Activated CD4-positive, alpha-beta T cell treated with anti-CD3 and anti-CD28 coated beads for 1 hour (primary cell): ENCODE measurements at places on chromosomes 7 and 10.

DNA sequence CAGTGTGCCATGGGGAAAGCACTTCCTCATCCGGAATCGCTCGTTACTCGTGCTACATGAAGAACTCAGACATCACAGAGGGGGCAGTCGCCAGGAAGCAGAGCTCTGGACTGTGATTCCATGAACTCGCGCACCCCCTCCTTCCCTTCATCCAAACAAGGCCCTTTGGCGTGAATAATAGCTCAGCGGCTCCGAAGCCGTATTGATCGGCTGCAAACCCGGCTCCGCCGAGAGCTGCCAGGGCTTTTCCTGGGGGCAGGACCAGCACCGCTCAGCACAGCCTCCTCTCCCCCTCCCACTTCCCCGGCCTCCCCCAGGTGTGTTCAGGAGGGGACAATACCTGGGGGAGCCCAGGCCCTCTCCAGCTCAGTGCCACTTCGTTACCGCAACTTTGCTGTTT, 129.0 kb upstream of the TCF7L2 start:
- no peak for DNase-seq

- DNase-seq = no peak
Measured at GRCh38 chr7:151099486-151100211, 13.4 kb downstream of the AGAP3 start.

DNA sequence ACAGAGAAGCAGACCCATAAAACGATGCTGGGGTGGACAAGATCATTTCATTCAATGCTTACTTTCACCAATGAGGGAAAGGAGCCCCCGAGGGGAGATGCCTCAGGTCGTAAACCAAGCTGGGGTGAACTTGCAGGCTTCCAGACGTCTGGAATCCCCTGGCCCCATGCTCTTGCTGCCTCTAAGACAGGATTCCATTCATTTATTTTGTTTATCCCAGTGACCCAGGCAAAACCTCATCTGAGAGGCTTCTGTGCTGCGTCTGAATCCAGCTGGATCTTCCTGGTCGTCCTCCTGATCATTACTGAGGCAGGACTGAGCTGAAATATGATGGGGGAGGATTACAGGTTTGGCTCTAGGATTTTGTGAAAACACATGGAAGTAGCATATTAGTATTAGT, 182.9 kb downstream of the MYOF start:
- no peak for DNase-seq

DNA sequence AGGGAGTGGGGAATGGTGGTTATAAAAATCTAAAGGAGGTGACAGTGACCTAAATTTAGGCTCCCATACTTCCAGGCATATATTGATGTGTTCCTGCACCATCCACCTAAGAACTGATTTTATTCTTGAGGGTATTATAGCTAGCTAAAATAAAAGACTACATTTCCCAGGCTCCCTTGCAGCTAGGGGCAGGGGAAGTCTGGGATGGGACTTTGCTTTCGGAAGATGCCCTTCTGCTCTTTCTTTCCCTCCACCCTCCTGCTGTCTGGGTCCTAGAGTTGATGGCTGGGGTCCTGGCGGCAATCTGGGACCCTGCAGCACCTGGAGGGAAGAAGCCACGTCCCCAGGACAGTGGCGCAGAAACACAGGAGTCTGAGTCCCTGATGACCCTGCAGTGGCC, 53.8 kb upstream of the SAMD8 start:
- no peak for DNase-seq

- peak; percentile 62 for DNase-seq
Measured at GRCh38 chr10:91298224-91298871, 77.9 kb downstream of the PCGF5 start.

- DNase-seq = no peak
Measured at GRCh38 chr10:22259280-22259679, 41.5 kb upstream of the EBLN1 start.

GRCh38 chr10:66350622-66351399, 575.0 kb upstream of the LRRTM3 start:
- no peak for DNase-seq

DNA sequence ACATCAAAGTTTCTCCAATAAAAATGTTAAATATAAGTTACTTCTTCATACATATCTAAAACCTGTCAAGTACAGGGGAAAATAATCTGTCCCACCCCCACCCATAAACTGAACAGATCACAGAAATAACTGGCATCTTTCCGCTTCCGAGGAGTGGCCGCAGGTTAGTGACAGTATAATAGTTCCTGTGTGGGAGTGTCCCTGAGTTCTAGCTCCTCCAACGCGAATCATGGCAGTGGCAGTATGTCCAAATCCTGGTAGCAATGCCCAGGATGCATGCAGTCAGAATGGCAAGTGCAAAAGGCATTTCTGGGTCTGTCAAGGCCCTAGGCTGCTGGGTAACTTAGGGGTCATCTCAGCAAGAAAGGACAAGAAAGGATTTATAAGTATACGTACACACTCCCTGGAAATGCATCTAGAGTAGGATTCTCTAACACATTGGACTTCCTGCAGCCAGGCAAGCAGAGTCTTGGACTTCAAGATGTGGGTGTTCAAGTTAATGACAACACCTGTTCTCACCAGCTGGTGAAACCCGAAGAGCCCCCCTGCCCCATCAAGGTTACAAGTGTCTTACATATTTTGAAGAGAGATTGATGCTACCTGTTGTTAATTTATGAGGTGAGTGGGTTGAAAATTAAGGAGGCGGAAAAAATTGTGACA, 94.4 kb upstream of the COL1A2 start:
- no peak for DNase-seq

GRCh38 chr10:34574353-34574934, 240.7 kb downstream of the PARD3 start:
- no peak for DNase-seq

GRCh38 chr10:31140716-31141115, 109.1 kb upstream of the ZNF438 start:
- DNase-seq = no peak

DNA sequence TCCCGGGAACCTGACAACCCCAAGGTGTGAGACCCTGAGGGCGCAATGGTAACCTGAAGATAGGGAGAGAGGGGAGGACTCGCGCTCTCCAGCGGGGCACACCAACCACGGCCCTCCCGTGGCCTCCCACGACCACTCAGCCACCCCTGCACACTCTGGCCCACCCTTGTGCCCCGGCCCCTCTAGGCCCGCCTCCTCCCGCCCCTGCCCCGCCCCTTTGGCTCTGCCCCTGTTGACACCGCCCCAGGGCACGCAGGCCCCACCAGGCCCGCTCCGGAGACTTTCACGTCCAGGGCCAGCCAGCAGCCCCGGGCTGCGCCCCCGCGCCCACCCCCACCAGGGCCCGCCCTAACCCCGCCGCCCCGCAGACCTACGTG, 10.9 kb downstream of the ATG9B start:
- no peak for DNase-seq

DNA sequence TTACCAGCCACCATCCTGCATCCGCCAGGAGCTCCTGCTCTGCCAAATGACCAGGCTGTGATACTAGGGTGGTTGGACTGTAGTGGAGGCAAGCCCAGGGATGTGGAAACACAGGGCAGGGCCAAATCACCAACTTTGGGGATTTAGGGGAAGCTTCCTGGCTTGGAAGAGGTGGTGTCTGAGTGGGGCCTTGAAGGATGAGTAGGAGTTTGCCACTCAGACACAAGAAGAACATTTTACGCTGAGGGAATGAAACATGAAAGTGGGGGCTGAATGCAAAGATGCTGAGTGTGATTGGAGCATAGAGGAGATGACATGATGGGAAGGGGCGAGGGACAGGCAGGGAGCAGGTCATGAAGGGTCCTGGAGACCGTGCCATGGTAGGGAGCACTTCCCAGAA, 329.5 kb downstream of the RPS24 start:
- no peak for DNase-seq

GRCh38 chr7:42932811-42933591, 825 bp downstream of the MRPL32 start:
- no peak for DNase-seq

- no peak for DNase-seq
Measured at GRCh38 chr10:131710142-131710861, 190.5 kb upstream of the PPP2R2D start.

DNA sequence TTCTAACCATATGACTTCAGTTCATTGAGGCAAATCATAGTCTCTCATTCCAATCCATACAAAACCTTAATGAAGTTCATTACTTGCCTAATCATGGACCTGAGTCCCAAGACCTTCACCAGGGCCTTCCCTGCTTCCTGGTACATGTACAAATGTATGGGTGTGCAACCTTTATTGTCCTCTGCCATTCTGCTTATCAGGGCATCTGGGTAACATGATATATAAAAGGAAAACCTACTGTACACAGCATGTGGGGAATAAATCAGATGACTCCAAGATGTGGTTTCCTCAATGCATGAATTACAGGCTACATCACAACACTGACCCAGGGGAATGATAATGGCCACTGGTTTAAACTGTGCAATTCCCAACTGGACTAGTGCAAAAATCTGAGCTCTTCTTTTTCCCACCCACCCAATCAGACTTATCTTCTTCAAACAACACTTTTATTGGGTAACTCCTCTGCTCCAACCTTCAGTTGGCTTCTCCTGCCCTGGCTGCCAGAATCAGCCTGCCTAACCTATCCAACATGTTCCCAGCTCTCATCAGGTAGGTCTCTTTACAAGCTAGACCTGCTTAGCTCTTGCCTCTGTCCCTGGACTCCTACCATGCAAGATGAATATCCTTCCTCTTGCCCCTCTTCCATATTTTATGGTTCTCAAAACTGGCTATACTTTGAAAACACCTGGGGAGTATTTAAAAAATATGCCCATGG, 11.4 kb downstream of the GOT1 start:
- DNase-seq = no peak

DNA sequence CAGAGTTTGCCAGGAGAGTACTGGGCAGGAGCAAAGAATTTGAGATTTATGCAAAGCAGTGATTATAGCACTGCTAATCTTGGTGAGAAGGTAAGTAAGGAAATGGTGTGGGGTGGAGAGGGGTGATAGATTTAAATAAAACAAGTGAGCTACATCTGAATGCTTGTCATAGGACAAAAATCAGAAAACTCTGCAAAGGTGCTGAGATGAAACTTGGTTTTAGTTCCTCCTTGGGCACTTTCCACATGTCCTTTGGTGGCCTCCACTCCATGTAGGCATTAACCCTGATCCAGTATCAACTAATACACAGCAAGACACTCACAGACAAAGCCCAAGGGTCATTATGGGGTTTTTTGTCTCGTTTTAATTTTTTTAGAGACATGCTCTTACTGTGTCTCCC, 25.7 kb upstream of the FAM107B start:
- no peak for DNase-seq

DNA sequence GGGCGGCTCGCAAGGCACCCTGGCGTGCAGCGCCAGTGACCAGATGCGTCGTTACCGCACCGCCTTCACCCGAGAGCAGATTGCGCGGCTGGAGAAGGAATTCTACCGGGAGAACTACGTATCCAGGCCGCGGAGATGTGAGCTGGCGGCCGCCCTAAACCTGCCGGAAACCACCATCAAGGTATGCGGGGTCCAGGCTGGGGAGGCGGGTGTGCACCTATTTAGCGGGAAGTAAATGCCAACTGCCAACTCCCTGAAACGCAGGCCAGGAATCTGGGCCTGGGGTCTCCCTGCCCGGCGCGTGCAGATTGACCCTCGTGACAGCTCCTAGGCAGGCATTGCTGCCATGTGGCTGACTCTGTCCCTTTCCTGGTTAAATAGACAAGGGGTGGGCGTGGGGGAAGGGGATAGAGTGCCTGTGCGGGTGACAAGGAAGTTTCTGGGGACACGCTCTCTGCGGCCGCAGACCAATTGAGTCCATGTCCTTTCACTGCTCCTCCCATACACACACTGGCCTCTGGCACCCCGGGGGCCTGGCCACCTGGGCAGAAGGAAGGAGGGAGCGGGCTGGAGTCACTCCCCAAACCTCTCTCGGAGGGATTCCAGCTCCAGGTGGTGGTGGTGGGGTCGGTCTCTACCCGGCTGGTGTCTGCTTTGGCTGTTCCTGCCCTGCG, 2.7 kb downstream of the EVX1 start:
- no peak for DNase-seq

GRCh38 chr7:80671744-80672143, 33.3 kb downstream of the CD36 start:
- no peak for DNase-seq

GRCh38 chr7:12401538-12402364, 1.9 kb downstream of the VWDE start:
- DNase-seq = no peak

GRCh38 chr7:103113164-103113563, 35.7 kb downstream of the NAPEPLD start:
- no peak for DNase-seq

DNA sequence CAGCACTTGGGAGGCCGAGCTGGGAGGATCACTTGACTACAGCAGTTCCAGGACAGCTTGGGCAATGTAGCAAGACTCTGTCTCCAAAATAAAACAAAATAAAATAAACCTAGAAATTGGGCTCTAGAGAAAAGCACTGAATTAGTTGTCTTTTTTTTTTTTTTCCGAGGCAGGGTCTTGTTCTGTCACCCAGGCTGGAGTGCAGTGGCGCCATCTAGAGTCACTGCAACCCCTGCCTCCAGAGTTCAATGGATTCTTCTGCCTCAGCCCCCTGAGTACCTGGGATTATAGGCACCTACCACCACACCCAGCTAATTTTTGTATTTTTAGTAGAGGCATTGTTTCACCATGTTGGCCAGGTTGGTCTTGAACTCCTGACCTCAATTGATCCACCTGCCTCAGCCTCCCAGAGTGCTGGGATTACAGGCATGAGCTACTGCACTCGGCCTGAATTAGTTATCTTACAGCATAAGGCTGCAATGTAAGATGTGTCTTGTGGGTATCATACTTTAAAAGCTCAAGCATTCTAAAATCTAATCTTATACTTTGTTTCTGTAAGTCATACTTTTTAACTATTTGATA, 12.8 kb downstream of the MEIG1 start:
- DNase-seq = peak; percentile 24

- DNase-seq = no peak
Measured at GRCh38 chr10:75226656-75227055, 9.1 kb downstream of the COMTD1 start.

DNA sequence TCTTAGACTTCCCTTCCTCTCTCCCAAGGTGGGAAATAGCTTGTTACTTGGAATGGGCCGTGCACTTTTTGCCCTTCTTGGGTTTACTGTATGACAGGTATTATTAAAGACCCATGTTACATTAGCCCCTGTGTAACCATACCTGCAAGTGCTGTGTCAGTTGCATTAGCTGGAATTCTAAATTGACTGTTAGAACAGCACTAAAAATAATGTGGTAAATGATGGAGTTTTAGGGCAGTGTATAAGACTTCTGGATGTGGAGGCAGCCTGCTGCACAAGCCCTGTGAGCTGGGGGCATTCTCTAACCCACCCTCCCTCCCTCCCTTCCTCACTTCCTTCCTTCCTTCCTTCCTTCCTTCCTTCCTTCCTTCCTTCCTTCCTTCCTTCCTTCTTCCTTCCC, 52.7 kb downstream of the GALNT17 start:
- DNase-seq = no peak

- DNase-seq = no peak
Measured at GRCh38 chr10:29517352-29517923, 117.3 kb downstream of the SVIL start.

- no peak for DNase-seq
Measured at GRCh38 chr10:47285381-47286115, 14.4 kb upstream of the GDF10 start.
